HFFc6 (cell line): ENCODE measurements at places on chromosomes 7 and 10. TPM values are rescaled to one million over a fixed set of nuclear protein-coding genes. Genes with fewer than 3 reads are reported as not detected.
A peak's percentile ranks its signal among the peaks of the same experiment; 100 is the strongest.

GPR85 gene
- 1.9 to 4.9 TPM (median 2.7 TPM) in 3 replicates for total RNA-seq

MALRD1 gene
- total RNA-seq: not detected in 3 replicates

HTR5A gene
- not detected in 2 replicates for total RNA-seq

AKR1E2 gene
- 0.27 to 0.89 TPM (median 0.48 TPM) in 3 replicates for total RNA-seq

CXCL12 gene
- total RNA-seq: 109 to 212 TPM (median 112 TPM) in 3 replicates

TNPO3 gene
- total RNA-seq: 35.3 to 45.7 TPM (median 38.5 TPM) in 3 replicates

CCDC3 gene
- 0.07 to 0.09 TPM in 2 of 3 replicates, not detected in the other for total RNA-seq

VSTM2A gene
- not detected in 3 replicates for total RNA-seq

NCAPG2 gene
- total RNA-seq: 27.6 and 60.3 TPM in 2 replicates

ATG9B gene
- 0.11 TPM in 1 of 2 replicates, not detected in the other for total RNA-seq

DNA sequence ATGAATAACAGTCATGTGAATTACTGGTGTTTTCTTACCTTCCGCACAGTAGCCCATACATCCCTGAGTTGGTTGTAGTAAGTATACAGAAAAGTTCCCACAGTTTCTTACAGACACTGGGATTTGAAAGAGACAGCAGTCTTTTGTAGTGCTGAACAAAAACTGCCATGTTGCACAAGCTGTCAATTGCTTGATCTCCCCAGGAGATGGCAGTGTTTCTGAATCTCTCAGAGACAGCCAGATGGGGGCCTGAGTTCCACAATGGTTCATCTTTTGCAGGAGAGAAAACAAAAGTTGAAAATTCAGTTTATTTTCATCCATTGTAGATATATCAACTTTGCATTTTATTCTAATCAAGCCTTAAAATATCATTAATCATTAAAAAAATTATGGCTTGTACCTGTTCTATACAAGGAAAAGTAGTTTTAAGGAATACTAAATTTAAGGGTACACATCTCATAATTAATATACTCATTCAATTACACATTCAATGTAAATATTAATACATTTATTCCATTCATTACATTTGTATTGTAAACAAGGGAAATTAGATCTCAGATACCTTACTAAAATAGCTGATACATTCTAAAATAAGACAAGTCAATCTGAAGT, 14.5 kb downstream of the VWDE start:
- DNase-seq: peak; percentile 17

DNA sequence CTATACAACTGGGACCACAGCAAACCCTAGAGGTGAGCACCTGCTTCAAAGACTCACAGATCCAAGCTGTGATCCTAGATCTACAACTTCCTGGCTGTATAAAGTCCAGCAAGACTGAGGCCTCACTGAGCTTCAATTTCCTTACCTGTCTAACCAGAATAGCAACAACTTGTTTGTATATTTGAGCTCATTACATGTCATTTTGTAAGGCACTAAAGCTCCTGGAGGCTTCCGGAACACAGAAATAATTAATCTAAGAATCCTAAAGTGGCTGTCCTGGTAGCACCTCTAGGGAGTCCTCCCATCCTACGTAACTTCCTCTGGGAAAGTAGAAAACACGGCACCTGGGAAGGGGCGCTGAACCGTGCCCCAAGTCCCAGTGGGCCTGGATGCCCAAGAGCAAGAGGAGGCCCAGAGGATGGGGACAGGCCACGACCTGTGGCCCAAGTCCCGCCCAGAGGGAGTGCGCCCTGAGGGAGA, 39.4 kb downstream of the HK1 start:
- DNase-seq: no peak

DNA sequence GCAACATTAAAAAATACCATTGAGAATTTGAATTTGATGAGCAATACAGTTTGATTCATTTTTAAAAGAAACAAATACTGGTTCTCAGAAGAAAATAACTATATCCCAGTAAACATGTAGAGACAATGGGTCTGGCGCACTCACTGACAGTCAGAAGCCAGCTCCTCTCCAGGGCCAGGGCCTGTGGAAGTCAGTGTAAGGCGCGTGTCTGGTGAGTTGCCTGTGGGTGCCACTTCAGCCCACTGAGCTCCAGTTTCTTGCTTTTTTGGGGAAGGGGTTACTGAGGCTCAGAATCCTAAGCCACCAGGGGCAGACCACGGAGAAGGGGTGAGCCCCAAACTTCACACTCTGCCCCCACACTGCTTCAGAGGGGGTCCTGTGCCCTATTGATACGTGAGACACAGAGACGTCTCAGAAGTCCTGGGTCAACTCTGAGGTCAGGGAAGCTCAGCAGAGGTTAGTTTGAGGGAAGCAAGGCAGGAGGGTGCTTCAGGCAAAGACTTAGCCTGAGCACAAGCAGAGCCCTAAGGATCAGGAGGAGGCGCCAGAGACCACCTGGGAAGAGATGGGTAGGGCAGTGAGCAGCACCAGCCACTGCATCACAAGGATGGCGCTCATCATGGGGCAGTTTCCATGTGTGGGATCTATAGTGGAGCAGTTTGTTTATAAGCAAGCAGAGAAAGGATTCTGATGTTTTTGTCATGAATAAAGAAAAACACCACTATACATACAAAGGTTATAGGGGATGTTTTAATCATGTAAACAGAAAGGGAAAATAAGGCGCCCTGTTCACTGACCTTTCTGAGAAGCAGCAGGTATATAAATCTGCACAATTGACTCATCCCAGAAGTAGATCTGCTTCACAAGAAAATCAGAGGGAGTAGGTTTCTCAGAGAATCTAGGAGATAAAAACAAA, 95.7 kb downstream of the PKD1L1 start:
- DNase-seq: peak; percentile 5

- no peak for DNase-seq
Observed at GRCh38 chr7:117780832-117781231, 92.4 kb downstream of the CTTNBP2 start.

GRCh38 chr10:63467841-63468240, 2.1 kb upstream of the JMJD1C start:
- DNase-seq: no peak

- no peak for DNase-seq
Observed at GRCh38 chr7:124874644-124875163, 54.9 kb downstream of the POT1 start.

GRCh38 chr7:111998326-111998725, 207.9 kb downstream of the DOCK4 start:
- DNase-seq: no peak

DNA sequence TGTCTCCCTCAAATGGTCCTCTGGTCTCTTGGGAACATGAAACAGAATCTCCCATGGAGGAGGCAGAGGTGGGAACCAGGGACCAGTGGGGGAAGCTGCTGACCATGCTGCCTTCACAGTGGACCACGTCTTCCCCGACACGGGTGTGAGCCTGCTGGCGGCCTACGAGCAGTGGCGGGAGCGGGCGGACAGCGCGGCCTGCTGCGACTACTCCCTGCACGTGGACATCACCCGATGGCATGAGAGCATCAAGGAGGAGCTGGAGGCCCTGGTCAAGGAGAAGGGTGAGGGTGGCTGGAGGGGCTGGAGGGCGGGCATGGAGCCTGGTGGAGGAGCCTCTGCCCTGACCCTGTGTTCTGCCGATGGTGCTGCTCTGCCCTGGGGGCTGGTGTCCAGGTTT, 8.0 kb downstream of the DPYSL4 start:
- no peak for DNase-seq

- DNase-seq: no peak
Observed at GRCh38 chr7:139417478-139417877, 57.8 kb downstream of the LUC7L2 start.

- DNase-seq: no peak
Observed at GRCh38 chr7:36277249-36277542, 112.5 kb upstream of the ANLN start.

- DNase-seq: no peak
Observed at GRCh38 chr7:116230191-116231005, 20.1 kb downstream of the TES start.

DNA sequence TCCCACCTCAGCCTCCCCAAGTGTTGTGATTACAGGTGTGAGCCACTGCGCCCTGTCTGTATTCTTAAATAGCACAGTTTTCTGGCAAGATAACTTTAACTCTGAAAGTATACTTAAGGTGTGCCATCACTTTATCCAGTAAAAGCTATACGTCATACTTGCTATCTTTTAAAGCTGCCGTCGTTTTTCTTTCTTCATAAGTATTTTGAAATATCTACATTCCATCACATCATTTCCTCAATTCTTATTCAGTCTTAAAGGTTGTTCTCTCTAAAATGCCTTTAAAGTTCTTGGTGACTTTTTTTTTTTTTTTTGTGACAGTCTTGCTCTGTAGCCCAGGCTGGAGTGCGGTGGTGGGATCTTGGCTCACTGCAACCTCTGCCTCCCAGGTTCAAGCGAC, 34.7 kb downstream of the PTPN12 start:
- DNase-seq: no peak

DNA sequence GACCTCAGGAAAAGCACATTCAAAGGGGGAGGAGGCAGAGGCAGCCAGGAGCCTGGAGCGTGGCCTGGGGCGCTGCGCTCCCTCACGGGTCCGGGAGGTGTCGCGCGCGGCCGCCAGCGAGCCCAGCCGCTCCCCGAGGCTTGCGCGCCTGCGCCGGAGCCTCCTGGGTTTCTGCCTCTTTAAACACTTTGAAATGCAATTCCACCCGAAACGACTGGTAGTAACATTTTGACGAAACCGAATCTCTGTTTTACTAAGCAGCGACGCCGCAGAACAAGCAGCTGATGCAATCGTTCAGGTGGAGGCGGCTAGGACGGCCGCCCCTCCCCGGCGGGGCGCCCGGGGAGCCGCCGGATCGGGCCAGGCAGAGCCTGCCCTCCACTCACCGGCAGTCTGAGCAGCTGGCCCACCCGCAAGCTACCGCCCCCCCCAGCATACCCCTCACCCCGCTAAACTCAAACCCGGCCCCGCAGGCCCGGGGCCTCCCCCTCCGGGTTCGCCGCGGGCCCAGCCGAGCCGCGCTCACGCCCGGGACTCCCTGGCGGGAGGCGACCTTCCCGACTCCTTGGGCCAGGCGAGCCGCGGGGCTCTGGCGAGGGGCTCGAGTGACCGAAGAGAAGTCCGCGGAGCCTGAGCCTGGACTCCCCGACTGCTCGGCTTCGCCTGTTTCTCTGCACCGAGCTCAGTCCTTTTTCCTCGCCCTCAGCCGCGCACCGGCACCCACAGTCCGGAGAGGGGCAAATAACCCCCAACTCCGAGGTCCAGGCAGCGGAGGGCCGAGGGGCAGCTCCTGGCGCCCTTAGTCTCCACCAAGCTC, 3.2 kb downstream of the MKX start:
- peak; percentile 94 for DNase-seq

DNA sequence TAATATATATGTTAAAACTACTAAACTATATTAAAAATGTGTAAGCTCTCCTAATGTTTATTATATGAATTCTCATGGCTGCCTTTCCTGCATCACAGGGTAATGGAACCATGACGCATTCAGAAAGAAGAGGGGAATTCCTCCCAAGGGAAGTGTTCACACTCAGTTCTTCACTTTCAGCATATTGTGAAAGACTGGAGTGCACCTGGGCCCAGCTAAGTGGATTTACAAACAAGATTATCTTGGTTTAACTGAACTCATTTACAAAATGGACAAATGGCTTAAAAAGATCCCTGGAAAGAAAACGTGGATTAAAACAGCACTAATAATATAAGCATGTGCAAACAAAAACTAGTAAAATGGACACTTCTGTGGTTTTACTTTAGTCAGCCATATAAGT, 149.8 kb downstream of the DOCK4 start:
- no peak for DNase-seq

GRCh38 chr10:32941357-32941756, 16.7 kb downstream of the ITGB1 start:
- no peak for DNase-seq

- DNase-seq: no peak
Observed at GRCh38 chr7:23214938-23215337, 31.6 kb upstream of the GPNMB start.

DNA sequence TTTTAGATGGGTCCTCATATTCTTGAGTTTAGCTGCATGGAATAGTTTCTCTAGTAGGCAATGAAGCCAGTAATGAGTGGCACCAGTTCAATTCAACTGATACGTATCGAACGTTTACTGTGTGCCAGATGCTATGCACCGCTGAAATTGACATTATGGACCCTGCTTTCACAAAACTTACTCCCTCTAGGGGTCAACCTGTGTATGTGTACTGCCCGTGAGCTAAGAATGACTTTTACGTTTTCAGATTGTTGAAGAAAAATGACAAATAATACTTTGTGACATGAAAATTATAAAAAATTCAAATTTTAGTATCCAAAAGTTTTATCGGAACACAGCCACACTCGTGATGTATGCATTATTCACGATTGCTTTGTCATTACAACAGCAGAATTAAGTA, 95.5 kb downstream of the ZMYND11 start:
- no peak for DNase-seq

DNA sequence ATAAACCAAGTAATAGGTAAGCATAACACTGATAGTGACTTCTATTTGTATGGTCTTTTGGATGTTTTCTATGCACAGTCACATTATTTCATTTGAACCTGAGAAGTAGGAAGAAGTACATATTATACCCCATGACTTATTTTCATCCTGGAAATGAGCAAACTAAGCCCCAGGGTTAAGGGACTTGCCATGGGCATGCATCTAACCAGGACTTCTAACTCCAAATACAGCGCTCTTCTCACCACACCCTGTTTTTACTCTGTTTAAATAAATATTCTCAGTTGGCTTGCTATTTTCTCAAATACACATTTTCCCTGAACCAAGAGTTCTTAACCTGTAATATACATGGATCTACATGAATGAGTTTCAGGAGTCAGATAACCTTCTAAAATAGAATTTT, 16.3 kb downstream of the GNG11 start:
- DNase-seq: no peak

GRCh38 chr10:64306729-64307327, 785.6 kb downstream of the REEP3 start:
- no peak for DNase-seq

GRCh38 chr7:107874605-107875446, 16.2 kb upstream of the DLD start:
- peak; percentile 67 for DNase-seq

- no peak for DNase-seq
Observed at GRCh38 chr7:22655781-22656180, 71.2 kb upstream of the IL6 start.

DNA sequence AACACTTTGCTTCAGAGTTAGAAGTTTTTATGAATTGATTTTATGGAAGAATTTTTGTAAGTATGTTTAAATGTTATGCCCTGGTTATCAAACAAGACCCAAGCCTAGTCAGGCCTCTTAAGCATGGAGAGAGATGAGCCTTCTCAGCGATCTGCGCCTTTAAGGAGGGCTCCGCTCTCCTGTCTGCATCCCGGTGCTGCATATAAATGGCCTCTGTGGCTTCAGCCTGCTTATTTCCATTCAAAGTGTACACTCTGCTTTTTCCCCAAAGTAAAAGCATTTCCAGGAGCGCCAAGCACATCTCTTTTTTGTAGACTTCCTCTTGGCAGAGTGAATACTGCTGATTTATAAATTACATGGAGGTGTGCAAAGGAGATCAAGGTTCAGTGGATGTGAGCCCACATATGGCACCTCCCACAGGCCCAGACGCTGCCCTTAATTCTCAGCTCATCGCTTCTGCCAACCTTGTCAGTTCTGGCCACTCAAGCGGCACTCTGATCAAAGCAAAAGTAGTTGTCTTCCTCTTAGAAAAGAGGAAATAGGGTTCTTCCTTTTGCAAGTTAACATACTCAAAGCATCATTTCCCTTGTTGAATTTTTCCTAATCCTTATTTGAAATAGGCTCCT, 70.0 kb upstream of the SFMBT2 start:
- no peak for DNase-seq
